ENCODE measurements at places on chromosomes 3 and 15.

- H3K4me1 ChIP-seq: no peaks in the 10 kb centered on the region
- H3K27me3 ChIP-seq: no peaks in the 10 kb centered on the region
- H3K4me3 ChIP-seq: no peak overlapping the region
- DNase-seq: no peak
- H3K27ac ChIP-seq: no peak overlapping the region
- H3K36me3 ChIP-seq: no peaks in the 10 kb centered on the region
Observed at GRCh38 chr3:1318296-1319005, 225.6 kb downstream of the CNTN6 start.

- no peak for DNase-seq
- H3K4me1 ChIP-seq: peaks cover 13% of the 10 kb centered on the region
- peaks cover 37% of the 10 kb centered on the region for H3K27me3 ChIP-seq
- H3K36me3 ChIP-seq: no peaks in the 10 kb centered on the region
- H3K27ac ChIP-seq: no peak overlapping the region
Observed at GRCh38 chr3:123880998-123881561, 3.1 kb downstream of the MYLK start.

GRCh38 chr3:144687862-144688261, 716.2 kb downstream of the DIPK2A start:
- H3K4me3 ChIP-seq: no peak overlapping the region
- H3K27me3 ChIP-seq: no peaks in the 10 kb centered on the region
- no peaks in the 10 kb centered on the region for H3K36me3 ChIP-seq

- peak; percentile 57 for DNase-seq
- no peaks in the 10 kb centered on the region for H3K27me3 ChIP-seq
- H3K27ac ChIP-seq: peak overlapping the region; percentile 90
- peaks cover 99% of the 10 kb centered on the region for H3K4me1 ChIP-seq
- peaks cover 85% of the 10 kb centered on the region for H3K36me3 ChIP-seq
Observed at GRCh38 chr3:71050538-71051258, 532.8 kb downstream of the FOXP1 start.

DNA sequence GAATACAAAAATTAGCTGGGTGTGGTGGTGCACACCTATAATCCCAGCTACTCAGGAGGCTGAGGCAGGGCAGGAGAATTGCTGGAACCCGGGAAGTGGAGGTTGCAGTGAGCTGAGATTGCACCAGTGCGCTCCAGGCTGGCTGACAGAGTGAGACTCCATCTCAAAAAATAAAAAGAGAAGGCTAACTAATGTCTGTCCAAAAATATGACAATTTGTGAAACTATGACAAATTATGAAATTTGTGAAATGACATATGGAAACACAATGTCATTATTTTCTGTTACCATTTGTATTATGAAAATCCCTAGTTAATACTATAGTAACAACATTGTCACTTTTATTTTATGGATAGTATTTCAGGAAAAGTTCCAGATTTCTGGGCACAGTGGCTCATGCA, 1306.3 kb upstream of the EPHA6 start:
- H3K27me3 ChIP-seq: no peaks in the 10 kb centered on the region
- no peak for DNase-seq
- H3K4me3 ChIP-seq: no peak overlapping the region
- no peaks in the 10 kb centered on the region for H3K4me1 ChIP-seq
- no peak overlapping the region for H3K27ac ChIP-seq

GRCh38 chr3:195182470-195182795, 88.5 kb downstream of the XXYLT1 start:
- no peak overlapping the region for H3K27ac ChIP-seq
- no peaks in the 10 kb centered on the region for H3K36me3 ChIP-seq
- peaks cover 41% of the 10 kb centered on the region for H3K4me1 ChIP-seq
- H3K27me3 ChIP-seq: no peaks in the 10 kb centered on the region
- DNase-seq: no peak

GRCh38 chr3:191238321-191238817, 39.3 kb downstream of the OSTN start:
- no peaks in the 10 kb centered on the region for H3K36me3 ChIP-seq
- H3K27ac ChIP-seq: no peak overlapping the region
- peaks cover 5% of the 10 kb centered on the region for H3K4me1 ChIP-seq
- no peak overlapping the region for H3K4me3 ChIP-seq

- H3K27me3 ChIP-seq: no peaks in the 10 kb centered on the region
- H3K4me3 ChIP-seq: no peak overlapping the region
- H3K4me1 ChIP-seq: no peaks in the 10 kb centered on the region
- peaks cover 3% of the 10 kb centered on the region for H3K36me3 ChIP-seq
- no peak overlapping the region for H3K27ac ChIP-seq
Observed at GRCh38 chr3:143201045-143201444, 81.5 kb downstream of the CHST2 start.

- H3K4me3 ChIP-seq: no peak overlapping the region
- no peak for DNase-seq
- no peaks in the 10 kb centered on the region for H3K36me3 ChIP-seq
- no peak overlapping the region for H3K27ac ChIP-seq
Observed at GRCh38 chr15:72184165-72184811, 13.3 kb downstream of the GRAMD2A start.

DNA sequence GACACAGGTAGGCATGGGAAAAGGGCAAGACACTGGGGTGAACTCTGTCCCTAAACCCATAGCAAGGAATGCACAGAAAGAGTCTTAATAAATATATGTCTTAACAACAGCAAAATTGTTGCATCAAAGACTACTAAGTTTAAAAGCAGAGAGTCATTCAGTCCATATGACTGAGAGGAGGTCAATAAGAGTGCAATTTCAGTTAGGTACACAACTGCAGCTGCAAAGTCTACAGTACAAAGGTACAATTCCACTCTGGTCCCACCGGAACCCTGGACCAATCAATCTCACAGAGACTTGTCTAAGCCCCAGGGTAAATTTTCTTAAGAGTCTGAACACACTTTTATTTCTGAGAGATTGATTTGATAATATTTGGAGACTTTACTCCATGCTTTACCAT, 6.9 kb downstream of the CP start:
- no peak for DNase-seq
- no peaks in the 10 kb centered on the region for H3K36me3 ChIP-seq
- H3K4me1 ChIP-seq: no peaks in the 10 kb centered on the region
- peaks cover 7% of the 10 kb centered on the region for H3K27me3 ChIP-seq

DNA sequence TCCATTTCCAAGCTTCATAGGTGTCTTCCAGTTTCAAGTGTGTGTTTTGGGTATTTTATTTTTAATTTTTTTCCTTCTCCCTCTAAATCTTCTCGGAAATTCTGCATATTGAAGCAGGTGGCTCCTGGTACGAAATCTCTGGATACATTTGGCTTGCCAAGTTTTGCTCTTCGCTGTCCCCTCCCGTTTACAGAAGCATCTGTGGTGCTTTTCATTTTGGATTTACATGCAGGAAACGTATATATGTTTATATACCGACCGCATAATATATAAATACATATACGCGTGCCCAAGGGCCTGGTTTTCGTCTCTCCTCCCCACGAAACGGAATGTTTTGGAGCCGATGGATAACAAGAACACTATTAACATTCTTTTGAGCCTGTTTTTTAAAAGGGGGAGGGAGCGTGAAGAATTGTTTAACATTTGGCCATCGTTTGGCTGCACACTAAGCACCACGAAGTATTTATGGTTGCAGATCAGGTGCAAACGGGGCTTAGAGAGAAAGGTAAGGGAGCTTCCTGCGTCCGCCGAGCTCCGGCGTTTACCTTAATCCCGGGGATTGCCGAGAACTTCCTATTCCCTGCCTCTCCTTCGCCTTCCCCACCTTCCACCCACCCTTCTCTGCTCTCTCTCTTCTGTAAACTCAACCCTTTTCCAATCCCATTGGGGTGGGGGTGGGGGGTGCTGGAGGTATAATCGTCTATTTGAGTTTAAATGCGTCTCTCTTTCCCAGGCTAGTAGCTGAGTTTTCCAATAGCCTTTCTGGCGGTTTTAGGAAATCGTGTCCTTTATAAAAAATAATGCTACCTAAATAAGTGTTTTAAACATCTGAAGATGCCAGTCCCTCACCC, 1.1 kb upstream of the NLGN1 start:
- H3K4me3 ChIP-seq: peak overlapping the region; percentile 57
- H3K27ac ChIP-seq: no peak overlapping the region
- peaks cover 63% of the 10 kb centered on the region for H3K27me3 ChIP-seq

- no peak for DNase-seq
- no peaks in the 10 kb centered on the region for H3K27me3 ChIP-seq
- no peak overlapping the region for H3K4me3 ChIP-seq
- H3K27ac ChIP-seq: peak overlapping the region; percentile 36
- H3K36me3 ChIP-seq: no peaks in the 10 kb centered on the region
- no peaks in the 10 kb centered on the region for H3K4me1 ChIP-seq
Observed at GRCh38 chr15:100308608-100309007, 33.2 kb downstream of the ADAMTS17 start.

GRCh38 chr3:159775372-159775961, 213.2 kb upstream of the IL12A start:
- H3K4me3 ChIP-seq: no peak overlapping the region
- no peaks in the 10 kb centered on the region for H3K4me1 ChIP-seq
- no peak overlapping the region for H3K27ac ChIP-seq
- no peaks in the 10 kb centered on the region for H3K36me3 ChIP-seq

- no peak for DNase-seq
- H3K4me3 ChIP-seq: peak overlapping the region; percentile 12
- H3K4me1 ChIP-seq: peaks cover 3% of the 10 kb centered on the region
- peaks cover 3% of the 10 kb centered on the region for H3K36me3 ChIP-seq
- peaks cover 58% of the 10 kb centered on the region for H3K27me3 ChIP-seq
Observed at GRCh38 chr15:101488300-101489164, 975 bp downstream of the PCSK6 start.

GRCh38 chr15:90059208-90059985, 42.9 kb downstream of the IDH2 start:
- H3K4me3 ChIP-seq: no peak overlapping the region
- no peaks in the 10 kb centered on the region for H3K27me3 ChIP-seq
- H3K36me3 ChIP-seq: peaks cover 5% of the 10 kb centered on the region
- H3K27ac ChIP-seq: peak overlapping the region; percentile 92

DNA sequence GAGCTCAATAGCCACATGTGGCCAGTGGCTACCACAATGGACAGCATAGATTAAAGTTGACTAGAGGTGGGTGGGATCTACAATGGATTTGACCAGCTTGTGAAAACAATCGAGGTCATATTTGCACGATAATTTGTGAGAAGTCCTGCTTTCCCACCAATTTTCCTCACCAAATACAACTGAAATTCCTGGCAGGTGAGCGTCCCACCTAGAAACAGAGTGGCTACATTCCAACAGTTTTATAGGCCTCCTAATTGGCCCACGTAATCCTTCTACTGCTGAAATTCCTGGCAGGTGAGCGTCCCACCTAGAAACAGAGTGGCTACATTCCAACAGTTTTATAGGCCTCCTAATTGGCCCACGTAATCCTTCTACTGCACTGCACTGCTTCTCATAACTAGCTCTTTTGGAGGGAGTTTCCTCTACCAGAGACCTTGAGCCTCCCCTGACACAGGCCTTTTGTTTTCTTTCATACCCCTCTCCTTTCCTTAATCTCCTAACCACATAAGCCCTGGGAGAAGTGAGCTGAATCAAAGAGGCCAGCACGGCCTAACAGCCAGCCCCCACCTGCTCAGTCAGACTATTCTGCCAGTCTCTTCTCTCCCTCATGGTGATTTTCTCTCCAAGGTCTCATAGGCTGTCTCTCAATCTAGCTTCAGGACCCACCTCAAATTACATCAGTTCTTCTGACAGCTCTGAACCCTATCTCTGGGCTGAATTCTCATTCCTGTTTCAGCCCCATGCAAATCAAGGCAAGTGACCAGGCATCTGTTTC, 80.2 kb downstream of the BFSP2 start:
- H3K36me3 ChIP-seq: no peaks in the 10 kb centered on the region
- H3K4me1 ChIP-seq: peaks cover 46% of the 10 kb centered on the region
- no peak for DNase-seq
- no peak overlapping the region for H3K4me3 ChIP-seq

GRCh38 chr15:100106732-100107131, 235.0 kb downstream of the ADAMTS17 start:
- H3K4me1 ChIP-seq: peaks cover 14% of the 10 kb centered on the region
- H3K36me3 ChIP-seq: no peaks in the 10 kb centered on the region
- no peak overlapping the region for H3K27ac ChIP-seq
- DNase-seq: no peak

DNA sequence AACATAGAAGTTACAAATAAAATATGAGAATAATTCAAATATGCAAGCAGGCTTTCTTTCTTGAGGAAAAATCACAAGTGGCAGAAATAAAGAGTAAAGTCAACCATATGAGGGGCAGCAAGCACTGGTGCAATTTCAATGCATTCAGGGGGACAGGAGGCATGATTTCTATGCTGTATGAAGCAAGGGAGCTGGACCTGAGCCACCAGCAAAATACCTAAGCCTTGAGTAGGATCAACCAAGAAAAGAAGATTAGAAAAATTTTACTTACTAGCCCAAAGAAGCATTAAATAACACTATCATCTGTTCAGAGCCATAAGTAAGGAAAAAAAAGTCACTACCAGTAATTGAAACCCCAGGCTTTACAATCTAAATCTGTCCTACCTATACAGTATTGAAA, 6.3 kb downstream of the ADGRG7 start:
- H3K36me3 ChIP-seq: peaks cover 2% of the 10 kb centered on the region
- H3K27me3 ChIP-seq: peaks cover 20% of the 10 kb centered on the region
- H3K27ac ChIP-seq: no peak overlapping the region
- no peak overlapping the region for H3K4me3 ChIP-seq

- no peak overlapping the region for H3K4me3 ChIP-seq
- no peak overlapping the region for H3K27ac ChIP-seq
- no peaks in the 10 kb centered on the region for H3K36me3 ChIP-seq
- H3K4me1 ChIP-seq: peaks cover 5% of the 10 kb centered on the region
Observed at GRCh38 chr3:107212618-107213017, 164.6 kb upstream of the CCDC54 start.

- no peak overlapping the region for H3K27ac ChIP-seq
- H3K36me3 ChIP-seq: no peaks in the 10 kb centered on the region
- H3K27me3 ChIP-seq: no peaks in the 10 kb centered on the region
- no peaks in the 10 kb centered on the region for H3K4me1 ChIP-seq
Observed at GRCh38 chr15:37820380-37821128, 113.9 kb upstream of the TMCO5A start.

DNA sequence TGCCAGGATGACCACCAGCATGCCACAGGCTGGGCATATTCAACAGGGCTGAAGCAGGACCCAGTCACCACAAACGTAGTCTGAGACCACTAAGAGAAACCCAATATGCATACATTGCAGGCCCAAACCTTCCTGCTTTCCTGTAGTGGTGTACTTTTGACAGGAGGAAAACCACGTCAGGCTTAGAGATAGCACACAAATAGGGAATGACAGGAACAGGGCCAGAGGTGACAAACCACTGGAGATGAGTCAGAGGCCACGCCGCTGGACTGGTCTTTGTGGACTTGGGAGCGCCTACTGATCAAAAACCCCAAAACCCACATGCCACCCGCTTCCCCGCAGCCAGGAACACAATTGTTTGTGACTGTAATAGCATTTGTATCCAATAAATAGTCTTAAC, 3.6 kb upstream of the EFCAB12 start:
- peaks cover 5% of the 10 kb centered on the region for H3K27me3 ChIP-seq
- no peak overlapping the region for H3K4me3 ChIP-seq
- no peak for DNase-seq
- peaks cover 58% of the 10 kb centered on the region for H3K4me1 ChIP-seq
- peaks cover 51% of the 10 kb centered on the region for H3K36me3 ChIP-seq
- H3K27ac ChIP-seq: no peak overlapping the region

DNA sequence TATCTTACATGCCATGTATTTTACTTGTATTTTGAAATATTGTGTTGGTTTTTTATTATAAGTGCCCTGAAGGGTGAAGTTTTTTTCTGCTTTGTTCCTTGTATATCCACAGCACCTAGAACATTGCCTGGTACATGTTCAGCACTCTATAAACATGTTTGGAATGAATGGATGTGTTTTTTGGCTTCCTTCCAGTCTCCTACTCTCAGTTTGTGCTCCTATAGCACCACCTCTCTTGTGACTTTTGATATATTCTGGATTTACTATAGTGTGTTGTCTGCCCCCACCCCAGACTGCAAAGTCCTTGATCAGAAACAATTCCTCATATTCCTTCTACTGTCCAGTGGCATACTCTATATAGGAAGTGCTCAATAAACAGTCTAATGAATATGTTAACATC, 60.6 kb downstream of the PLCL2 start:
- H3K4me1 ChIP-seq: peaks cover 22% of the 10 kb centered on the region
- peaks cover 18% of the 10 kb centered on the region for H3K36me3 ChIP-seq
- DNase-seq: no peak
- H3K27me3 ChIP-seq: no peaks in the 10 kb centered on the region
- H3K27ac ChIP-seq: no peak overlapping the region

Measured in activated CD4-positive, alpha-beta T cell treated with anti-CD3 and anti-CD28 coated beads, Interleukin-2, amount 10 ng/mL, durations not matched to agents 7 days and 5 days (primary cell).